ENCODE measurements at places on chromosomes 5 and 9.

DNA sequence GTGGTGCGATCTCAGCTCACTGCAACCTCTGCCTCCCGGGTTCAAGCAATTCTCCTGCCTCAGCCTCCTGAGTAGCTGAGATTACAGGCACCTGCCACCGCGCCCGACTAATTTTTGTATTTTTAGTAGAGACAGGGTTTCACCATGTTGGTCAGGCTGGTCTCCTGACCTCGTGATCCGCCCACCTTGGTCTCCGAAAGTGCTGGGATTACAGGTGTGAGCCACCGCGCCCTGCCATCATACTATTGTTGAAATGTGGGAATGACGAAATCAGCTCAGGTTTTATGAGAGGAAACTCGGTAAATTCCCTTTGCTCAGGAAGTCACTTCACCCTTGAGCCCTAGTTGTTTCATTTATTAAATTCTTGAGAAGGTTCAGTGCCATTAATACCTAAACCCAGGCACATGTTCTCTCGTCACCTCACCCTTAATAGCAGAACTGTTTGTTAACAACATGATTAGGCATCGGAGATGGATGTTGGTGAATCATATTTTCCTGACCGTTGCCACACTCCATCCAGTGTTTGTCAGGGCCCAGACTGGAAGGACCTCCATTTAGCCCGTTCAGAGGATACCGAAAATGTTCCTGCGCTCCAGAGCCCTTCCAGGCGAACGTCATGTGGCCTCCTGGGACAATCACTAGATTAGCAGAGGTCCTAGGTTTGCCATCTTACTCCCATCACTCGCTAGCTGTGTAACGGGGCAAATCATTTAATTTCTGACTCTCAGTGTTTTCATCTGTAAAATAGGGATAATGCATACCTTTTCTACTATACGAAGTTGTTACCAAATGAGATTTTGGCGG is 20.0 kb upstream of the CREBRF start:
- DNase-seq, result peak; percentile 6

- DNase-seq, result no peak
Measured at GRCh38 chr9:95341293-95341962, 23.9 kb upstream of the FANCC start.

- no peak for DNase-seq
Measured at GRCh38 chr9:134492721-134493460, 148.7 kb upstream of the COL5A1 start.

- DNase-seq, result no peak
Measured at GRCh38 chr9:17060450-17060849, 74.4 kb upstream of the CNTLN start.

DNA sequence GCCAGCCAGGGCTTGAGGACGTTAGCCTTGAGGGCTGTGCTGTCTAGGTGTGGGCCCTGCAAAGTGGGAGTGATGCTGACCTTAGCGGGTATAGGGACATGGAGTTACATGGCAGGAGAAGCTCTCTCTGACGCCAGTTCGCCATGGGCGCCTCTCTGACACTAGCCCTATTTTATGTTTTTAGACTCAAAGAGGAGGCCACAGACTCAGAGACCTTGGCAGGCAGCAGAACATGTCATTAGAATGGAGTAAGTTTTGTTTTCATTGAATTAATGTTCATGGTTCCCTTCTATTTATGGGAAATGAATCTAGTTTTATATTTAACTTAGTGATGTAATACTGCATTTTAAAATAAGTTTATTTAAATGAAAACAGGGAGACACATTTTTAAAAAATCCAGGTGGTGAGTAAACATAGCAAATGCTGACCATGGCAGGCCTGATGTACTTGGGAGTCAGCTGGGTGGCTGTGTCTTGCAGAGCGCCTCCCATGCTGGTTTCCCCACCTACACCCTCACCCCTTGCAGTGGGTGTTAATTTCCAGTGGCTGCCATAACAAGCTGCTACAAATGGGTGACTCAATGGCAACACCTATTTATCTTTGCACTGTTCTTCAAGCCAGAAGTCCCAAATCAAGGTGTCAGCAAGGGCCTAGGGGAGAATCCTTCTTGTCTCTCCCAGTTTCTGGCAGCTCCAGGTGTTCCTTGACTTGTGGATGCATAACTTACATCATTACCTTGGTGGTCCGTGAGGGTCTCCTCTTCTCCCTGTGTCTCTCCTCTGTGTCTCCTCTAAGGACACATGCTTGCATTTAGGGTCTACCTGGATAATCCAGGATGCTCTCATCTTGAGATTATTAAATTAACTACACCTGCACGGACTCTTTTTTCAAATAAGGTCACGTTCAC is 25.6 kb upstream of the GFPT2 start:
- no peak for DNase-seq

GRCh38 chr9:76759732-76760131 is 4.5 kb upstream of the PCA3 start:
- no peak for DNase-seq

DNA sequence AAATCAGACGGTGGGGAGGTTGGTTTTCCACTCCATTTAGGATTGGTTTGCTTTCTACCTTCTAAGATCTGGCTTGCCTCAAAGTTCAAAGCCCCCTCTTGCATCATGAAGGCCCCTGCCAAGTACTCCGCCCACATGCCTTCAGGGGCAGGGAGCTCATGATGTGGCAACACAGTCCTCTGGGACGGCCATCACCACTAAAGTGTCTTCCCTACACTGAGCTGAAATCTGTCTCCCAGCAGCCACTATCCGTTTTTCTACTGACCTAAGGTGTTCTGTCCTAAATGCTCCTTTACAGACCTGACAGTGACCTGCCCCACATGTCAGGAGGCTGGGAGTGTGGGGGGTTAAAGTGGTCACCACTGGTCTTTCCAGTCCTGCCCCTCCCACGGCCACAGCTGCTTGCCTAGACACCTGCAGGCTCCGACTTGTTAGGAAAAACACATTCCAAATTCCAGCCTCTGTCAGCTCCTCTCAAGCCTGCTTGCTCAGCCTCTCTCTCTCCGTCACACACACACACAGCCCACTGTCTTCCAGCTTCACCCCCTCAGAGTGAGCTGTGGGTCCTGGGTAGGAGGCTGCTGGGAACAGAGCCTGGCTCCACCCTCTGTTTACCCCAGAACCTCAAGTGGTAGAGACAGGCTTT is 44.9 kb downstream of the SHB start:
- DNase-seq, result no peak

GRCh38 chr5:103450333-103451061 is 112.1 kb downstream of the NUDT12 start:
- DNase-seq, result no peak

- DNase-seq, result no peak
Measured at GRCh38 chr5:53642061-53642460, 81.6 kb downstream of the NDUFS4 start.

DNA sequence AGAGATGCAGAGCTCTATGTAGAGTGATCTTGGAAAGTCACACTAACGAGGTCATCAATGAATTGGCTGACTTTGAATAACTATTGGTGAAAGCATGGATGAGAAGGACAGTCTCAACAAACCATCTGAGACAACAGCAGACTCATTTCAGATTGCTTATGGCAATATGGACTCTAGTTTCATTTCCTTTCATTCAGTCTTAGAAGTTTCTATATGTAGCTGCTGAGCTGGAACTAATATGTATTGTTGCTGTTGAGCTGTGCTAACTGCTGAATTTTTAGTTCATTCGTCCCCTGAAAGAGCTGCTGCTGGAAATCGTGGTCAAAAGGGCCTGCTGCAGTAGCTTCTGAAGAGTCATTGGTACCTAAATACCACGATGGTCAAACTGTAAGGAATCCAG is 31.3 kb downstream of the TNFSF15 start:
- DNase-seq, result no peak

DNA sequence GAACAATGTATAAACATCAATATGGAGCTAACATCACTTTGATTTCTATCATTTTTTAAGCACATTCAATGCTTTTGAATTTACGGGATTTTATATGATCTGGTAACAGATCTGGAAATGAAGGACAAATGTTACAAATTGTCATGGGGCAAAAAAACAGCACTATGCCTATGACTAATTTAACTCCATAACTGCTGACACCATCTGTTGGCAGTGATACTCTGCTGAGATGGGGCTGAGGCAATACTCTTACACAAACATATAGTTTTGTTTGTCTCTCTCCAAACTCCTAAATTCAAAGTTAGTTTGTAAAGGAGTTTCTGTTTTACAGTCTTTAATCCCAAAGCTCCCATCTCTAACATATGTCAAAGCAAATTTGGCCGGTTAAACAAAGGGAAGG is 132.5 kb upstream of the FER start:
- DNase-seq, result no peak

GRCh38 chr9:133780404-133780945 is 42.3 kb upstream of the SARDH start:
- no peak for DNase-seq

Measured in stimulated activated CD4-positive, alpha-beta T cell treated with anti-CD3 and anti-CD28 coated beads, TNF-alpha, amount 100 ng/mL, for 1 hour (primary cell).